Breast epithelium (tissue), 4 donors: ENCODE measurements at places on chromosomes 12 and 14. TPM values are rescaled to one million over a fixed set of nuclear protein-coding genes. Genes with fewer than 3 reads are reported as not detected.

DHRS2 gene
- total RNA-seq, result 4.6 TPM

AQP6 gene
- total RNA-seq, result not detected

KRT74 gene
- total RNA-seq, result not detected

ZNF10 gene
- total RNA-seq, result 13.4 TPM

CLEC2A gene
- total RNA-seq, result not detected

DNA sequence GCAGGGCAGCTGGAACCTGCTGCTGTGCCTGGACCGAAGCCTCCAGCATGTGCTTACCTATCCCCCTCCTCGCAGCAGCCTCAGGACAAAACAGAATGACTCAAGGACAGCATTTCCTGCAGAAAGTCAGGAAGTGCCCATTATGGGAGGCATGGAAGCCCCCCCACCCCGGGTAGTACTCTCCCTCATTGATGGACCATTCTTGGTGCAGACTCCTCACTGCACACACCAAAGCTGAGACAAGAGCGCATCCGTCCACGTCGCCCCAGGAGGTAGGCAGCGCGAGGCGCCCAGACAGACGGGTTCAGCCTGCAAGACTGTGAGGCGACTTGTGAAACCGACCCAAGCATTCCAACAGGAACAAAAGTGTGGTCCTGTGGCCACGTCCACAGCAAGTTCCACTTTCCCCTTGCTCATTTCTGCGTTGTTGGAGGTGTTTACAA lies 243.9 kb upstream of the ATXN7L3B start:
- H3K27me3 ChIP-seq, result no peaks in the 10 kb centered on the region
- no peak overlapping the region for H3K4me3 ChIP-seq
- H3K27ac ChIP-seq, result no peak overlapping the region
- H3K4me1 ChIP-seq, result no peaks in the 10 kb centered on the region
- H3K36me3 ChIP-seq, result no peaks in the 10 kb centered on the region

- no peaks in the 10 kb centered on the region for H3K36me3 ChIP-seq
- peaks cover 41% of the 10 kb centered on the region for H3K4me1 ChIP-seq
- H3K27me3 ChIP-seq, result no peaks in the 10 kb centered on the region
- DNase-seq, result no peak
- peak overlapping the region; percentile 99 for H3K27ac ChIP-seq
Measured at GRCh38 chr12:47811581-47812484, 7.9 kb downstream of the HDAC7 start.

DNA sequence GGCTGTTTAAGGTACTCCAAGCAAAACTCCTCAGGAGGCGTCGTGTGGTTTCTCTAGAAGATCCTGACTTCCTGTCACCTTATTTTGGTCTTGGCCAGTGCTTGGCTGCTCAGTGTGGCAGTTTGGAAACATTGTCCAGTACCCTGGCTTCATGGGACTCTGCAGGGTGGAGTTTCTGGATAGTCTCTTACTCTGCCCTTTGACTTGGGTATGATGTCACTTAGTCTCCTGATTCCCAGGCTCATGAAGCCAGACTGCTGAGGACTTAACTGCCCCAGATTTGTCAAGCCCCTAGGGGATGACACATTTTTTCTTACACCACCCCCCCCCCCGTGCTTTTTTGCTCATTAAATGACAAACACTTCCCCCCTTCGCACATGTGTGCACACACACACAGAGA lies 82.7 kb downstream of the ADCK1 start:
- H3K27ac ChIP-seq, result no peak overlapping the region
- no peak for DNase-seq
- no peaks in the 10 kb centered on the region for H3K4me1 ChIP-seq
- no peak overlapping the region for H3K4me3 ChIP-seq

DNA sequence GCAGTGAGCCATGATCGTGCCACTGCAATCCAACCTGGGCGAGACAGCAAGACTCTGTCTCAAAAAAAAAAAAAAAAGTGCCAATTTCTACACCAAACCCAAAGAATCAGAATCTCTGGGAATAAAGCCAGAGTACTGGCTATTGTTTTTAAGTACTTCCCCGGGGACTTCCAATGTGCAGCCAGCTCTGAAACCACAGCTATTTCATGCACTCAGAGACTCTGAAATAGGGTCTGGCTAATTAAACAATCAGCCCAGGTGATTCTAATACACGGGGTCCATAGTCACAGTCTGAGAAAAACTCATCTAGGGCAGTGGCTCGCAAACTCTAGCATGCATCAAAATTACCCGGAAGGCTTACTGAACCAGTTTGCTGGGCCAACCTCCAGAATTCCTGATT lies 56.3 kb downstream of the SIX6 start:
- H3K4me3 ChIP-seq, result no peak overlapping the region
- H3K27ac ChIP-seq, result peak overlapping the region; percentile 38
- no peak for DNase-seq
- no peaks in the 10 kb centered on the region for H3K36me3 ChIP-seq
- H3K4me1 ChIP-seq, result no peaks in the 10 kb centered on the region

GRCh38 chr14:92383805-92384204 lies 60.8 kb downstream of the SLC24A4 start:
- no peaks in the 10 kb centered on the region for H3K4me1 ChIP-seq
- no peaks in the 10 kb centered on the region for H3K27me3 ChIP-seq
- no peak for DNase-seq
- no peaks in the 10 kb centered on the region for H3K36me3 ChIP-seq

DNA sequence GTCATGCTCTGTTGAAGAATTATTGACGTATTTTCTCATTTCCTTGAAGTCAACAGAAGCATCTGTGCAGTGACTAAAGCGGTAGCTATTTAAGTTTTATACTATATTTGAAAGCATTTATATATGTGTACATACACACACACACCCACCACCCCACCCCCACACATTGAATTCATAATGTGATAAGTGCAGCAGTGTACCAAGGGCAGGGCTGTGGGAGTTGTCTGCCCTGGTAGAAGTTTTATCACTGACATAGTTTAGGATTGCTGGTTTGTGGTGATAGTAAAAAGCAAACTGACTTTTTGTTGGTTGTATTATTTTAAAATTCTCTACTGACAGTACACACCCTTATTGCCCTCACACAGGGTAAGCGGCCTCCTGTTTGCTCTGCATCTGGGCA lies 39.1 kb downstream of the GAS2L3 start:
- no peak overlapping the region for H3K4me3 ChIP-seq
- H3K27ac ChIP-seq, result no peak overlapping the region
- no peaks in the 10 kb centered on the region for H3K4me1 ChIP-seq
- no peaks in the 10 kb centered on the region for H3K36me3 ChIP-seq
- no peaks in the 10 kb centered on the region for H3K27me3 ChIP-seq
